Activated naive CD8-positive, alpha-beta T cell treated with anti-CD3 and anti-CD28 coated beads for 36 hours (primary cell): ENCODE measurements at places on chromosomes 6 and 20.

DNA sequence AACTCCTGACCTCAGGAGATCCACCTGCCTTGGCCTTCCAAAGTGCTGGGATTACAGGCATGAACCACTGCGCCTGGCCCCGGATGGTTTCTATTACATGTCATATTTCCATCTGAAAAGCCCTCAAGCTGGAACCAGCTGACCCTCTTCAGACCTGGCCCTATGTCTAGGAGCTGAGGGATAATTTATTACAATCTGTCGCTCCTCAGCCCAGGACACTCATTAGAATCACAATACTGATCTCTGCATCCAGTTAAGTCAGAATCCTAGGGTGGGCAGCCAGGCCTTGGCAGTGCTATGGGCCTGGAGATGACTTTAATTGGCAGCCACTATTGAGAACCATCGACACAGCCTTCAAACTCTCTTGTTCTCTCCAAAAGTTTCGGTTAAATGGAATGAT, 162.6 kb upstream of the SNX9 start:
- DNase-seq, result no peak

DNA sequence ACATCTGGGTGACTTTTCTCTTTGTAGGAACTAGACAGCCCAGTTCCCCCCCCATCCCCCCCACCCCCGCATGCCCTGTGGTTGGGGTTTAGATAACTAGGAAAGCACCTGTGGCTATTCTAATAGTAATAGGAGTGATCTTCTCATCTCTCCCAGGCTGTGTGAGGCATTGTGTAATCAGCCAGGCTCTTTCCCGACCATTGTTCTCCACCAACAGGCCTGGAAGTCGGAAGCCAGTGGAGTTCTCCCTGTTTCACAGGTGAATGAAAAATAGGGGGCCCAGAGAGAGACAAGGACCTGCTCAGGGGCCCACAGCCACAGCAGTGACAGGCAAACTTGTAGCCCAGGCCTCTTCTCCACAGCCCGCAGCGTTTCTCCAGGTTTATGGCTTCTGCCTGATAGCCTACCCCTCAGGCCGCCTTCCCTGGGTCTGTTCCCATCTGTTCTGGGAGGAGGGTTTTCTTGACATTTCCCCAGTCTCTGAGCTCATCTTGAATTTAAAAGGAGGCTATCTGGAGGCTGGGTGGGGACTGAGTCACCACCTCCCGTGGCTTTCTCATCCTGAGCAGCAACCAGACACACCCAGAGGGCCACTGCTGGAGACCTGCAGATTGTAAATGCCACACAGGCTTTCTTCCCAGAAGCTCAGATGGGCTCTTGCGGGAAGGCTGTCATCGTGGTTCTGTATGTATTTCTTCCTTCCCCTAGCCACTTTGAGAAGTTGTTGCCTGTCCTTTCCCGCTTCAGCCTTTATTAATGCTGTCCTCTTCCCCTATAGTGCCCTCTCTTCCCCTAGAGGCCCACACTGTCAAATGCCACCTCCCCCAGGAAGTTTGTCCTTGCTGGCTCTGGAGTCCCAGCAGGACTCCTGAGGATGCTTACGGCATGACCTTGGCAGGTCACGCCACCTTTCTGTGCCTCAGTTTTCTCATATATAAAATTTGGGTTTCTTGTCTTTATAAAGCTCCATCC, 75.9 kb upstream of the MYL9 start:
- peak; percentile 57 for DNase-seq

DNA sequence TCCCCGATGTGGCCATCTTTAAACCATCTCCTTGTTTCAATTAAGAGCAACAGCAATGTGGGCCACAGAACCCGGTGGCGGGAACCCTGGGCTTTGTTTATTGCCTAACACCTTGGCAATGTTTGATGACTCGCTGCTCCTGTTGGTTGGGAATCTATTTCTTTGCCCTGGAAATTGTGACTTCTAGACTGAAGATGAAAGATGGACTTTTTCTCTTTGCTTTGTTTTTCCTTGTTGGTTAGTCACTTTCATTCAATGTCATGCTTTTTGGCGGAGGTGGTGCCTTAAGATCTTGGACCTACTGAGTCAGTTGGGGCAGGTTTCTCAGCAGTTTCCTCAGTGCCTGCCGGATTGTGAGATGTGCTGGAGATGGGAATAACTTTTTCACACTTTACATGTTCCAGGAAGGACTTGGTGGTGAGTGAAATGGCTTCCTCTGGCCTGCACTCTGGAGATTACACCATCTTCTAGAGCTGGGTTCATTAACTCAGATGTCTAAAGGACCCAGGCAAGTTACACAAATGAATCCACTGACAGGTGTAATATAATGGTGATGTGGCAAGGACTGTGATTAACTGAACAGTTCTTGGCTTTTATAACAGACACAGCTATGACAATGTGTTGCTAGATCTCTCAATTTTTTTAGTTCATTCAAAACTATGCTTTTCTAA, 56.3 kb downstream of the TSHZ2 start:
- no peak for DNase-seq

GRCh38 chr20:19079536-19080299, 132.7 kb upstream of the SLC24A3 start:
- no peak for DNase-seq

DNA sequence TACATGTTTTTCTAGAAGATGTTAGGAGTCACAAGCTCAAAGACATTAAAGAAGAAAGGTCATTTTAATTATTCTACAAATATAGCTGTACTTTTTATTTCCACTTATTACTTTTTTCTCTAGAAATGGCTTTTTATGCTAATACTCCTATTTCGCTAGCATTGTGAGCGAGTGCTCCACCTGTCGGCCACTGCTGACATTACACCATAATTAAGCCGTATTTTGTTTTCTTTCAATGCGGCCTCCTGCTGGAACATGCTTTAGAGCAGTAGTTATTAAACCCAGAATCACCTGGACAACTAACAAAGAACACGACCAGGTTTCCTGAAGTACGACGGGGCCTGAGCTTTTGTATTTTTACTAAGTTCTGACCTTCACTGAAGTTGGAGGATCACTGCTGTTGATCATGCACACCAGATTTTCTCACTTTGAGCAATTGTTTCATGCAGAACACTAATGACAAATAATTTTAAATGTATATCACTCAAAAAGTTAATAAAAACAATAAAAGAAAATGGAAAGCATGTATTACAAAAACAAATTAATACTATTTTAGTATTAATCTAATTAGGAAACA, 74.1 kb upstream of the PAK5 start:
- DNase-seq, result peak; percentile 6

- DNase-seq, result no peak
These were observed 119.8 kb downstream of the ANKS1A start for GRCh38 chr6:35008858-35009257.

DNA sequence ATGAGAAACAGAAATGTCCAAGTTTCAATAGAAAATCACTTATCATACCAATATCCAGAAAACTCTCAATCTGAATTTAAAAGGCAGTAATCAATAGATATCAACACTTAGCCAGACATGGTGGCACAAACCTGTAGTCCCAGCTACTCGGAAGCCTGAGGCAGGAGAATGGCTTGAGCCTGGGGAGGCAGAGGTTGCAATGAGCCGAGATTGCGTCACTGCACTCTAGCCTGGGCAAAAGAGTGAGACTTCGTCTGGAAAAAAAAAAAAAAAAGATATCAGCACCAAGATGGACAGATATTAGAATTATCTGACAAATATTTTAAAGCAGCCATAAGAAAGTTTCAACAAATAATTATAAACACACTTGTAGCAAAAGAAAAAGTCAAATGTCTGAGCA, 47.0 kb downstream of the TCP11 start:
- DNase-seq, result no peak

DNA sequence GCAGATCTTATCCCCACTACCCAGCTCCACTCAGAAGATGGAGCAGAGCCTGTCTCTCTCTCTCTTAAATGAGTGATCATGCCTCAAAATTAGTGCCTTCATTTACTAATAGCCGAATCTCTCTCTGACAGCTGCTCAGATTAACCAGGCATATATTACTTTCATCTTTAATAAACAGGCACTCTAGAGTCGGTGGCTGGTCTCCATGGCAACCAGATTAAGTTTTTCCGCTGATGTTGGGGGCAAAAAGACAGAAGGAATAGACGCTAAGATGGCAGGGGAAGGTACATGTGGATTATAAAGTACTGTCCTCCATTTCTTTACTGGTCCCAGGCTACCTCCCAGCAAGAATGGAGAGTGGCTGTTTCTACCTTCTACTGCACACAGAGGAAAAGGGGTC, 121.6 kb downstream of the QRSL1 start:
- no peak for DNase-seq

DNA sequence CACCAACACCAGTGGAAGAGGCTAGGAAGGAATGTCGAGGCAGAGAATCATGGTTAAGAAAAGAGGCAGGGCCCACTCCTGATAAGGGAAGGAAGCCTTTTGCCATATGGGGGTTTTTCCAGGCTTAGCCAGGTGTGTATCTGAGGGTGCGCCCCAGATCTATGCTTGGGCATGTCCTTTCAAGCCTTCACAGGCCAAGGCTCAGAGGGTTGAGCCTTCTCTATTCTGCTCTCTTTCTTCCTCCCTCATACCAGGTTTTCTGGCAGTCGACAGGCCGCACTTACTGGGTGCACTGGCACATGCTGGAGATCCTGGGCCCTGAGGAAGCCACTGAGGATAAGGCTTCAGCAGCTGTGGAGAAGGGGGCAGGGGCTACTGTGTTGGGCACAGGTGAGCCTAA, 4.7 kb downstream of the CUL9 start:
- no peak for DNase-seq

- no peak for DNase-seq
These were observed 147.2 kb upstream of the DST start for GRCh38 chr6:56789879-56790278.

DNA sequence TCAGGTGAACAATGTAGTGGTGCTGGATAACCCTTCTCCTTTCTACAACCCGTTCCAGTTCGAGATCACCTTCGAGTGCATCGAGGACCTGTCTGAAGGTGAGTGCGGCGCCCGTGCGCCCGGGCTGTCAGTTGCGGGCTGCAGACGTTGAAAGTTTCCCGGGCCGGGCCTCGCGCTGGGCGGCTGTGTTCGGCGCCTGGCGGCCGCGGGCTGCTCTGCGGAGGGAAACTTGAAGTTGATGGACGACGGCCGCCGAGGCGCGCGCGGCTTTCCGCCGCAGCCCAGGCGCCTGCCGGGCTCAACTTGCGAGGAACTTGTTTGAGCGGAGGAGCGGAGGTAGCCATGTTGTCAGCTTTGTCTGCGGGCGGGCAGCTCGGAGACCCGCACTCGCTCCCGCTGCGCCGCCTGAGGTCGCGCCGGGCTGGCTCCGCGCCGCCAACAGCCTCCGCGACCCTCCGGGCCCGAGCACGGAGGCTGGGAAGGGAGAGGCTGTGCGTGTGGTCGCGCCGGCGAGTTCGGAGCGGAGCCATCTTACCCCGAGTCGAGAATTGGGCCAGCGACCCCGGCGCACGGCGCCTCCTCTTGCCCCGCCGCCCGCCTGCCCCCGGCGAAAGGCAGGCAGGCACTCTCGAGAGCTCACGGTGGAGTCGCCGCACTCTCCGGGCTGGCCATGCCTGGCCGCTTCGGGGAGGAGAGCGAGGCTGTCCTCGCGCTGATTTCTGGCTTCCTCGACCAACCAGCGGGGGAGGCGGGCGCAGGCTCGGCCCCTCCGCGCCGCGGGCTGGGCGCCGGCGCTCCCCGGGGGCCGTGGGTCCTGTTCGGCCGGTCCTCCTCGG, 691 bp downstream of the ASF1A start:
- DNase-seq, result peak; percentile 71

DNA sequence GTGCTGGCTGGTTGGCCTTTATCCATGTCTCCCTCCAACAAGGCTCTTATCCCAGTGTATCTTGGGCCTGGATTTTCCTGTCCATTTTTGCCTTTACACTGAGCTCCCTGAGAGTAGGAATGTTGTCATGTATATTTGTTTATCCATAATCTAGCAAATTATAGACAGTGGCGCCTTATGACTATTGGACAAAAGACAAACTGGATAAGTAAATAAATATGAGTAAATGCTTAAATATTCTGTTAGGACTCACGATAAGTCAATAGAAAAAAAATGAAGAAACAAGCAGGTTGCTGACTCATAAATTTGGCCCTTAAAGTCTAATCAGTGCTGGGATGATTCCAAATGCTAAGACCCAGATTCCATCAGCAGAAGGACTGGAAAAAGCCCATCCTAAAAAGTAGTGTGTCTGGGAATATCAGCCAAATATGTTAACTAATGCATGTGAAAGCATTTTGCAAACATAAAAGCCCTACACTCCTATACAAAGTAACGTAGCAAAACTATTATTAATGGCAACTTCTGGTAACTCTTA, 55.0 kb upstream of the PCSK2 start:
- DNase-seq, result no peak

- DNase-seq, result no peak
These were observed 34.9 kb downstream of the CEP43 start for GRCh38 chr6:167034056-167034455.

- DNase-seq, result no peak
These were observed 174.2 kb downstream of the AKAP7 start for GRCh38 chr6:131309437-131309836.

DNA sequence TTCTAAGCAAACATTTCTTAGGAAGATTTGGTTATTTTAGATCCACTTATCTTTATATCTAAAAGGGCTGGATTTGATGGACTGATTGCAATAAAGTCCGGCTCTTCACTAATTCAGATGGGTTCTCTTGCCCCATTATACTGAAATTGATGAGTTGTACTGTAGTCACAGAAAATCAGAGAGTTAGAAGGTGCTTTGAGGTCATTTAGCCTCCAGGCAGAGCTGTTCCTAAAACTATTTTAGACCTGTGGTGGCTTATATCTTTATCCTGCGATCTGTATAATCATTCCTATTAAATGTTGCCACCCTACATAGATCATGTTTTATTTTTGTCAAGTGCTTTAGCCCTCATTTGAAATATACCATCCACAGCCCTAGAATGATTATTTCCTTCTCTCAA, 61.3 kb upstream of the ATXN1 start:
- DNase-seq, result no peak

DNA sequence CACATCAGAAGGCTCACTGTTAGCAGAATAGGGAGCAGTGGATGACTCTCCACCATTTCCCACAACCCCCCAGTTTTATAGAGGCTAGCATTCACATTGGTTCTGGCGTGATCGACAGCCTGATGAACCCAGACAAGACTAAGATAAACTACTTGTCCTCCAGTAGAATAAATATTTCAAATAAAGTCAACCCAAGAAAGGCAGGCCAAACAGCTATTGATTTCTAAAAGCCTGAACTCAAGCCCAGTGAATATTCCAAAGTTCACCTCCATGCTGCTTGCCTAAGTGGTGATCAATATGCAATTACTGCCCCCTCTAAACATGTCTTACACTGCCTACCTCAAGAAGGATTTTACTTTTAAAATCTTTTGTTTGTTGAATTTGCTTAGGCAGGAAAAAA, 104.5 kb downstream of the CTNNBL1 start:
- no peak for DNase-seq

DNA sequence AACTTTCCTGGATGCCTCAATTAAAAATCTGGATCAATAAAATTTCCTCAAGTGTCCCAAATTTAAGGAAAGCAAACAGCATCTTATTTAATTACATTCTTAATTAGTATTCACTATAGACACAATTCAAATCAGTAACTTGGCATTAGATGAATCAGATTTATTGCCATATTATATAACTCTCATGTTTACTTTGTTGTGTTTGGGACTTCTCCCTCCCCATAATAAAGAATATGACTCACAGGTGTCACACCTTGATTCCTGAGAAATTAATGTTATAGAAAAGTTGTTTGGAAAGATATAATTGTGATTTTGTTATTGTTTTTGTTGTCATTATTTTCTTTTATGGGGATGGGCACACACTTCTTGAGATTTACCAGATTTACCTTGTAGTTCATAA, 18.4 kb downstream of the EYA4 start:
- DNase-seq, result no peak
